CD4-positive, alpha-beta T cell treated with Interleukin-17A for 1 hour (primary cell): ENCODE measurements at places on chromosomes 5 and 9.

DNA sequence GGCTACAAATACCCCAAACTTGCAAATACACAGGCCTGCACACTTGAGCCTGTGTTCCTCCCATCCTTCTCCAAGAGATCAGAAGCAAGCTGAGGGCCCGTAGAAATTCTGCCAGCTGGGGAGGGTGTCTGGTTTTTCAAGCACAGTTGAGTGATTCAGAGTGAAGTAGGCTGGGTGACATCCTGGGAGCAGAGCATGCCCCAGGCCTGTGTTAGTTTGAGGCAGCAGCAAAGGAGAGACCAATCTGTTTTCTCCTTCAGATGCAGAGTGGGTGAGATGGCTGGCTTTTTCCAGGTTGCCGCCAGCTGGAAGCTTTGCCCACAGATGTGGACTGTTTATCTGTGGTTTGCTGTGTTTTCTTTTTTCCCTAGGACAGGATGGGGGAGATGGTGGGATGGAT is 63.1 kb downstream of the RCL1 start:
- DNase-seq = no peak

- DNase-seq = no peak
Measured at GRCh38 chr5:143314659-143315058, 88.8 kb downstream of the NR3C1 start.

GRCh38 chr5:73587923-73588322 is 22.4 kb downstream of the UTP15 start:
- no peak for DNase-seq

- DNase-seq = no peak
Measured at GRCh38 chr9:84858364-84858763, 188.8 kb downstream of the NTRK2 start.

GRCh38 chr5:135141303-135142268 is 107.6 kb upstream of the PITX1 start:
- DNase-seq = no peak

- DNase-seq = no peak
Measured at GRCh38 chr9:129138476-129139232, 27.4 kb downstream of the PTPA start.

GRCh38 chr5:3590161-3590966 is 5.3 kb upstream of the IRX1 start:
- DNase-seq = no peak

DNA sequence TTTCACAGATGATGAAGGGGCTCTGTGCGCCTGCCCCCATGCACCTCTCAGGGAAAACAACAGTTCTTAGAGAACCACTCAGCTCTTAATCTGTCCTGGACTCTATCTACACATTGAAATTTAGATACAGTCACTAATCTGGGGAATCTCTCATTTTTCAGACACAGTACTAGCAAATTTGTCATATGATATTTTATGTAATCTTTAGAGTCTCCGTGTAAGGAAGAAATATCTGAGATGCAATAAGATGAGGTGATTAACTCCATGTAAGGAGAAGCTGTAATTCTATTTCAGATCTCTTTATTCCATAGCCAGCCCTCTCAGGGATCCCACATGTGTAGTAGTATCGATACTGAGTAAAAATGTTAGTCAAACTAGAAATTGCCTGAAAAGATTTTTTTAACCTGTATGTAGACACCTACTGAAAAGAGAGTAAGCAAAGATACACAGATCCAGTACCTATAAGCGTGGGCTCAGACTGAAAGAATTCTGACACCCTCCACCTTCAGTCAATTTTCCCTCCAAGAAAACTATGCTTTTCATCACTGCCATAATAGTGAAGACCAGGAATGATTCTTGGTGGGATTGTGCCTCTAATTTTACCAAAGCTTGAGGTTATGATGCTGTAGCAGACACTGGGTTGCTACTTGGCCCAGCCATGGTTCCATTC is 279.6 kb upstream of the TMEM161B start:
- no peak for DNase-seq

DNA sequence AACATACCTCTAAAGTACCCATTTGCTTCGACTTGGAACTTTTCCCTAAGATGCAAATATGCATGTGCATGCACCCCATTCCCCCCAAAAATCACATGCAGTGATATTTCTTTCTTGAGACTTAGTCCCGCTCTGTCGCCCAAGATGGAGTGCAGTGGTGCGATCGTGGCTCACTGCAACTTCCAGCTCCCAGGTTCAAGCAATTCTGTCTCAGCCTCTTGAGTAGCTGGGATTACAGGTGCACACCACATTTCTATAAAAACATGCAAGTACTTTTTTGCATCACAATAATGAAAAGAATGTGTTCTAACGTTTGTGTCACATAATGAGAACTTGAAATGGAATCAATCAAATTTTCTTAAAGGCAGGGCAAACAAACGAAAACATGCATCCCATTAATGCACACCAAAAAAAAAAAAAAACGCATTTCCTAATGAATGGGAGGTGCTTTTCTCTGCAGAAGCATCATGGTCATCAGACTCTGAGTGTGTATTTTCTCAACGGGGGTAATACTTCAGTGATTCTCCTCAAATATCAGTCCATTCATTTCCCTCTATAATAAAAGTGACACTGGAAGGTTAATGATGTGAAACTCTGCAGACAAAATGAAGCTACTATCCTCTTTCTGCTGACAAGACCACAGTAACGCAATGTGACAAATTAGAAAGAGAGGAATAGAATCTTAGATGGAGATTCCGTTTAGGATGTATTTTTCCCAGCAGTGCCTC is 389.4 kb downstream of the CTNND2 start:
- DNase-seq = no peak

GRCh38 chr5:69030358-69031062 is 63.3 kb upstream of the SLC30A5 start:
- no peak for DNase-seq

GRCh38 chr5:158553962-158554336 is 545.8 kb downstream of the EBF1 start:
- DNase-seq = no peak

DNA sequence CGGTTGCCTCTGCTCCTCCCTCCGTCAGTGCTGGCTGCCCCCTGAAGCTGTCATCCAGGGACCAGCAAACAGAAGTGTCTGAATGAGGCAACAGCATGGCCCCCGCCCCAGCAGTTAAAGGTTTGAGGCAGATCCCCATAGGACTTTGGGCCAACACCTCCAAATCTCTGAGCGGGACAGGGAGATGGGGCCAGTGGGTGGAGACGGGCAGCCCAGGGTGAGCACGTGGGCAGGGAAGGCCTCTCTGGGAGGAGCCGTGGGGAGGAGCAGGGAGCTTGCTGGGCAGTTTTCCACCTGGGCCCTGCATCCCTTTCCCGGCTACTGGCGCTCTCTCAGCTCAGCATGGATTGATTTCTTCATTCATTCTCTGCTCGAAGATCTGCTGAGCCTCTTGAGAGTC is 39.1 kb upstream of the NOTCH1 start:
- DNase-seq = no peak

GRCh38 chr5:178083922-178084321 is 29.4 kb upstream of the N4BP3 start:
- no peak for DNase-seq

GRCh38 chr5:14656898-14657297 is 7.6 kb upstream of the OTULIN start:
- DNase-seq = no peak

- peak; percentile 74 for DNase-seq
Measured at GRCh38 chr5:109690975-109691574, 1.3 kb downstream of the MAN2A1 start.

GRCh38 chr5:10331341-10331796 is 22.1 kb upstream of the MARCHF6 start:
- no peak for DNase-seq

GRCh38 chr9:135890190-135891026 is 16.9 kb downstream of the CAMSAP1 start:
- DNase-seq = no peak

DNA sequence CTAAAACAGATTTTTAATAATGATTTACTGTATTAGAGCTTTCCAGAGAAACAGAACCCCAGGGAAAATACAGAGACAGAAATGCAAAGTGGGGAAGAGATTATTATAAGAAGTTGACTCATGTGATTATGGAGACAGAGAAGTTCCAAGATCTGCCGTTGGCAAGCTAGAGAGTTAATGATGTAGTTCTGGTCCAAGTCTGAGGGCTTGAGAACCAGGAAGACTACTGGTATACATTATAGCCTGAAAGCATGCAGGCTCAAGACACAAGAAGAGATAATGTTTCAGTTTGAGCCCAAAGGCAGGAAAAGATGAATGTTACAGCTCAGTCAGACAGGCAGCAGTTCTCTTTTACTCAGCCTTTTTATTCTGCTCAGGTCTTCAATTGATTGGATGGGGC is 98.8 kb upstream of the NFIL3 start:
- DNase-seq = no peak

DNA sequence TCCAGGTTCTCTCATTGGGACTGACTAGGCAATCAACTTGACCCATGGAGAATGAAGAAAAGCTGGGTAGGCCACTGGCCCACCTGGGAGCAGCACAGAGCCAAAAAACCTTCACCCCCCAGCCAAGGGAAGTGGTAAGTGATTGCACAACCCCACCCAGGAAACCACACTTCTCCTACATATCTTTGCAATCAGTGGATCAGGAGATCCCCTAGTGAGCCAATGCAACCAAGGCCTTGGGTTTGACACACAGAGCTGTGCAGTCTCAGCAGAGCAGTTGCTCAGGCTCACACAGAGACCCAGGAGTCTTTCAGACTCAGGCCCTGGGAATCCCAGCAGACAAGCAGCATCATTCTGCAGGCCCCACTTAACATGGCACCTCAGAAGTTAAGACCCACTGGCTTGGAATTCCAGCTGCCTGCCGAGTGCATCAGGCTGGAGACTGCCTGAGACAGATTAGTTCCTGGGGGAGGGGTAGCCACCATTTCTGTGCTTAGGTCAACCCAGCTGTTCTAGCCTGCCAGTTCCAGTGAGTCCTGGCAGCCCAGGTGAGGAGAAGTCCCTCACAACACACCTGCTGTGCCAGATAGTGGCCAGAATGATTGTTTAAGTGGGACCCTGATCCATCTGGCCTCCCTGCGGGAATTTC is 136.4 kb downstream of the SAXO1 start:
- DNase-seq = no peak

DNA sequence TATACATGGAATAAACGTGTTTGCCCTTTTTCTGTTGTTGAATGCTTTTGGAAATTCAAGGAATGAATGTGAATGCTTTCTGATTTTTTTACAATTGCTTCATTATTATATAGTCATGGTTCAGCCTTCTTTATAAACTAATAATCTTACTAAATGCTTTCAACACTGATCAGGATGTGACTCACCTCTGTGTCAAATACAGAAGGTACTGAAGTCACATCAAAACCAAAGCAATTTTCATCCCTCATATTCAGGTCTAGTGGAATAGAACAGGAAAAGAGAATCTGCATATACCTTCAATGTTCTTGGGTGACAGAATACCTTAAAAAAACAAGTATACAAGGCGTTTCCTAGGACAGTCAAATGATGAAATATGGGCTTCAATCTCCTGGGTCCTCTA is 170.7 kb downstream of the PDE4D start:
- no peak for DNase-seq

GRCh38 chr5:88833371-88834130 is 49.4 kb downstream of the MEF2C start:
- no peak for DNase-seq

DNA sequence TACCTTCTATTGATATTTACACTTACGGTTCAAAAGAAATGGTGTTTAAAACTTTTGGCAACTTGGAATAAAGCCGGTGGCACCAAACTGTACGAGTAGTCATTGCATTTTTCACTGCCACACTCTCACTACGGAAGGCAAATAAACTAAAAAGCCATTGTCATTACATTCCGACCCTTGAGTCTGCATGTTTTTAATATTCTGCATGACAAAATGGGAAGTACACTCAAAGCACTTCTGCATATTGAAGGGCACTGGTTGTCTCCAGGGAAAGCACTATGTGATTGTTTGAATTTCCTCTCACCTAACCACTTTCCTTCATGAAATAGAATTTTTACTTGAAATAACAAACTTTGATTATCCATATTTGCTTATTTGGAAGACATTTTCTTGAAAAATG is 426.3 kb downstream of the CETN3 start:
- DNase-seq = no peak

DNA sequence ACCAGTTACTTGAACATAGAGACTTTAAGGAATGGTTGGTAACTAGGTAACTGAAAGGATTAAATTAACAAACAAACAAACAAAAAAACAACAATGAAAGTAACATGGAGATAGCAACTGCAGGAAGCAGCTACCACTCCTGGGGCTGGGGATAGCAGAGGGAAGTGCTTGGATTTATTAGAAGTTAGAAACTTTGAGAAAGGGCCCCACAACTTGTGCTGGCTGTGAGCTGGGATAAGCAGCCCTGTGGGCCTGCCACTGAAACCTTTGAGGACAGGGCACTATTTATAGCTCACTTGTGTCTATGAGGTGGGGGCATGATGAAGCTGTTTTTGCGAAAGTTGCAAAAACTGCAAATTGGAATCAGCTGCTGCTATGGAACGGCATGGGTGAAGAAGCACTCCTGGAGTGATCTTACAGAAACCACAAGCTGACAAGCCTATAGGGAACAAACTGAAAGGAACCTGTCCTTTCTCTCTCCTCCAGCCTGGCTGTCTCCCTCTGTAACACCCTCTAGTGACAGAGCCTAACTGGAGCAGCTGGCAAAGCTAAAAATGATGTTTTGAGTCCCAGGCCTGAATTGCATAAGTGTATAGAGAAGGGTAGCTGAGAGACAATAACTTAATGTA is 91.4 kb upstream of the RANBP6 start:
- no peak for DNase-seq

DNA sequence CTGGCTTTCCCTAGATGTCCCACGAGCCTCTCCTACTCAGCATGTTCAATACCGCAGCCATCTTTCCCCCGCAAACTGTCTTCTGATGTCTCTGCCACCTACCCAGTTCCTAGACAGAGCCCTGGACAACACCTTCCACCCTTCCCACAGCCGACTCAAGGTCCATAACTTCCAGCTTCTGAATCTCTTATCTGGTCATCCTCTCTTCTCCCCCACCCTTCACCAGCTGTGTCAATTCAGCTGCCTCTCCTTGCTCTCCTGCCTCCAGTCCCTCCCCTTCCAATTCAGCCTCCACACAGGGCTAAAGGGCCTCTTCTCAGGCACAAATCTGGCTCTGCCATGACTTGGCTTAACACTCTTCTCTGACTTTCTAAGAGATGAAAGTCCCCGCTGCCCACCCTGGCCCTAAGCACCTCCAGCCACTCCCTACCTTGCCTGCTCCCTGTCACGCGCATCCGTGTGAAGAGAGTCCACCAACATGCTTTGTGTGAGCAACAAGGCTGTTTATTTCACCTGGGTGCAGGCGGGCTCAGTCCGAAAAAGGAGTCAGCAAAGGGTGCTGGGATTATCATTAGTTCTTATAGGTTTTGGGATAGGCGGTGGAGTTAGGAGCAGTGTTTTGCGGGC is 25.2 kb downstream of the AQP7 start:
- DNase-seq = no peak

- no peak for DNase-seq
Measured at GRCh38 chr9:135582966-135583687, 21.6 kb downstream of the PAEP start.
